Stimulated activated CD8-positive, alpha-beta memory T cell treated with anti-CD3 and anti-CD28 coated beads, Interleukin-7, amount 100 ng/mL, for 1 hour (primary cell): ENCODE measurements at places on chromosomes 13 and 19.

- no peak for DNase-seq
Observed at GRCh38 chr19:29552454-29553280, 26.9 kb downstream of the VSTM2B start.

GRCh38 chr13:45870232-45870631 lies 18.7 kb upstream of the SIAH3 start:
- no peak for DNase-seq

DNA sequence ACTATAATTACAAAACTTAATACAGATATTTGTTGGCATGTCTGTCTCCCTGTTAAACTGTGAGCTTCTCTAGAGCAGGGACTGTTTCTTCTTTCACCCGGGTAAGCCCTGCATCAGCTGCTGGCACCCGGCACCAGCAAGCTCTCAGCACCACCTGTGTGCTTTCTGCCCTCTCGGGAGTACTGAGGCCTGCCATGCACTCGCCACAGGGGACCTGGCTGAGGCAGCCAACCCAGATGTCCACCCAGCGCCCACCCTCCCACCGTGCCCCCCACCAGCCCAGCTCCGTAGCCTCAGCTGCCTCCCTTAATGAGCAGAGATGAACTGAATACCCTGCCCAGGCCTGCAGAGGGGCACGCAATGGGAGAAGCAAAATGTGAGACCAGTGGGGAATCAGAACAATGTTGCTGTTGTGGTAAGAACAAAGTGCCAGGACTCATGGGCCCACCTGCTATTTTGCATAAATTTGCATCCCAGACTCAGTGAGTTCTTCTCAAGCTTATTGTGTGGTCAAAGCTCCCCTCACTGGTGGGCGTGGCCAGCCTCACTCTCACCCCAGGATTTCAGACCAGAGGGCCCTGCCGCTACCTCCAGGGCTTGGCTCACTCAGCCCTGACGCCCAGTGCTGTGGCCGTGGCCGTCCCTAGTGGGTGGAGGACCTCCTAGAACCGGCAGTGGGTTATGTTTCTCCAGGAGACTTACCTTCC lies 14.6 kb upstream of the SERPINE3 start:
- DNase-seq = no peak

DNA sequence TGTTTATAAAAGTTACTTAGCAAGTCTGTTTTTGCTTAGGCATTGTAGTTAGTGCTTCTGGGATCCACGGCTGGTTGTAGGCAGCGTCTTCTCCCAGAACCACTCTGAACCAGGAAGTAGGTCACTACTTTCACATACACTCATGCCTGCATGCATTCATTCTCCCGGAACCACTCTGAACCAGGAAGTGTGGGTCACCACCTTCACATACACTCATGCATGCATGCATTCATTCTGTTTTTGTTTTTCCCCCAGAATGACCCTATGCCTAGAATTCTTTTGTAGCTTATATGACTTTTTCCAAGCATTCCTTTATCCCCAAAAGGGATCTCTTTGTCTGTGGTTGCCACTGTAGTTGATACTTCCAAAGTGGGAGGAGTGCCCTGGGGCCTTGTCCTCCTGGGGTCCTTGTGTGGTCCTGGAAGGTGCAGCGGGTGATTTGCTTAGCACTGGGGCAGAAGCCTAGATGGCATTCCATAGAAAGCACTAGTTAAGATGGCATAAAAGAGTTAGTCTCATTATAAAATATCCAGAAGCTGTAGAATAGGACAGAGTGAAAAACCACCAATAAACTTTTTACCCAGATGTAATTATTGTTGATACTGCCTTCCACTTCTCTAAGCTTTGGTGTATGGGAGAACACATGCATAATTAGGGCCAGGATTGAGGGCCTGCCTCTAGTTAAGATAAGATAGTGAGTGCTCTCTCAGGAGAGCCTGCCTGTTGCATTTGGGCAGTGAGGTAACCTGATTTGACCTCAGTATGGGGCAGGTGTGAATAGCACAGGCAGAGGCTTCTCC lies 68.6 kb upstream of the TEX29 start:
- DNase-seq = no peak

DNA sequence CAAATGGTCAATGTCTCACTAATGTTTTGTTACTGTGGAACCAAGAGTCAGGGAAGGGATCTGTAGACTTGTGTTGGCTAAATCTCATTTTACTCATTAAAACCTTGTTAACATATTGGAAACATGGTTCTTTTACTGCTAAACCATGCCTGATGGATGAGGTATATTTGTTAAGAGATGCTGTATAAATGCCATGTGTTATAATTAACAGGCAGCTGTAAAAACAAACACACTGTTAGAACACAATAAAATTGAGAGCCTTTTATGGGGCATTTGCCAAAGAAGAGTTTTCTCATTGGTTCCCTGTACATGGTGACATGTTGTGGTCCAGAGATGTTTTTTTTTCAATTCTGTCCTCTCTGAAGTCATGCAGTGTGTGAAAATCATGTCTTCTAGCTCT lies 121.9 kb downstream of the ESD start:
- DNase-seq = no peak

GRCh38 chr19:39083983-39084731 lies at the start of gene ACP7:
ACP7 (plus strand) TSS chr19:39084368; CDS start chr19:39085270, 902 bp downstream.
- DNase-seq = no peak

GRCh38 chr13:112561478-112561877 lies 26.5 kb downstream of the TUBGCP3 start:
- DNase-seq = no peak

DNA sequence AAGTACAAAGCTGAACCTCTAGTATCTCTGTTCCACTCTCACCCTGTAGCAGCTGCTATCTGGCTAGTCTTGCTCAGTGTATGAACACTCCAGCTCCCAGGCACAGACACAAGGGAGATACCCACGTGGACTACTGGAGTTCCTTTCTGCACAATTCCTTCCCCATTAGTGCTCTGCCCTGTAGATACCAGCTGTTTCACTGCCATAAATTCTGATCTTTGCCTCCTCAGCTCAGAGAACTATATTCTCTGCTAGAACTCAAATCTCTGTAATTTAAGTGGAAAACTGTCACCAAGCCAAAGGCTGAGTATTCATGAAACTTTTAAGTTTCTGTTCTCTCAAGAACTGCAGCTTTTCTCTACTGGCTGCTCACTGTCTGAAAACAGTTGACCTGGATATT lies 273.7 kb downstream of the DIAPH3 start:
- no peak for DNase-seq

GRCh38 chr13:49569993-49570689 lies 15.2 kb downstream of the RCBTB1 start:
- no peak for DNase-seq

- no peak for DNase-seq
Observed at GRCh38 chr13:27347211-27347772, 76.7 kb downstream of the RASL11A start.

- DNase-seq = no peak
Observed at GRCh38 chr19:41746593-41747227, 8.6 kb upstream of the CEACAM6 start.

- no peak for DNase-seq
Observed at GRCh38 chr19:49020931-49021895, 2.9 kb downstream of the CGB3 start.

DNA sequence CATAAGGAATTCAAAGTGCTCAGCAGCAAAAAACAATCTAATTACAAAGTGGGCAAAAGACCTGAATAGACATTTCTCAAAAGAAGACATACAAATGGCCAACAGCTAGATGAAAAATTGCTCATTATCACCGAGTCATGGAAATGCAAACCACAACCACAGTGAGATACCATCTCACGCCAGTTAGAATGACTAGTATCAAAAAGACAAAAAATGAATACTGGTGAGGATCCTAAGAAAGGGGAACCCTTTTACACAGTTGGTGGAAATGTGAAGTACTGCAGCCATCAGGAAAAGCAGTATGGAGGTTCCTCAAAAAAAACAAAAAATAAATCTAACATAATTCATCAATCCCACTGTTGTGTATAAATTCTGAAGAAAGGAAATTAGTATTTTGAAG lies 1206.1 kb downstream of the EFNB2 start:
- DNase-seq = no peak

- DNase-seq = no peak
Observed at GRCh38 chr19:23716792-23717191, 29.8 kb upstream of the ZNF675 start.

DNA sequence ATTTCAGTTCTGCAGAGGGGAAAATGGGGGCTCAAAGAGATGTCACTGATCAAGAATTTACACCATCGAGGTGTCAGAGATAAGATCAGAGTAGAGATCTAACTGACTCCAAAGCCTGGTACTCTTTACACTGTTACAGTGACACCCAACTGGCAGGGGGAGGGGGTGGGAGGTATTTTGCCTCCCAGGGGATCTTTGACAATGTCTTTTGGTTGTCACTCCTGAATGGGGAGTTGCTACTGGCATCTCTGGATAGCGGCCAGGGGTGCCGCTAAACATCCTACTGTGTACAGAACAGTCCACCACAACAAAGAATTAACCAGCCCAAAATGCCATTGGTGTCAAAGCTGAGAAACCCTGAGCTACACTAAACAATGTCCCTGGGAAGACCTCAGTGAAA lies 3.1 kb downstream of the FPR3 start:
- DNase-seq = no peak

GRCh38 chr13:113514847-113515246 lies 24.3 kb upstream of the DCUN1D2 start:
- no peak for DNase-seq

- no peak for DNase-seq
Observed at GRCh38 chr19:51246164-51246552, 4.7 kb upstream of the SIGLECL1 start.

DNA sequence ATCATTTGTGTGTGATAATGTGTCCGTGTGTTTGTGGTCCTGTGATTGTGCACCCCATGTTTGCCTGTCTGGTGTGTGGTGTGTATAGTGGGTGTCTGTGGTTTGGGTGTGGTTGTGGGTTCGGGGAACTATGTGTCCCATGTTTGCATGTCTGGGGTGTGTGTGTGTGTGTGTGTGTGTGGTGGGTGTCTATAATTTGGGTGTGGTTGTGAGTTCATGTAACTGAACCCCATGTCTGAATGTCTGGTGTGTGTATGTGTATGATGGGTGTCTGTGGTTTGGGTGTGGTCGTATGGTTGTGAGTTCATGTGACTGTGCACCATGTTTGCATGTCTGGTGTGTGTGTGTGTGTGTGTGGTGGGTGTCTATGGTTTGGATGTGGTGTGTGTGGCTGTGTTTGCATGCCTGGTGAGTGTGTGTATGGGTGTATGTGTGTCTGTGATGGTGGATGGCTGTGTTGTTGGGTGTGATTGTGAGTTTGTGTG lies 11.1 kb upstream of the NFIX start:
- DNase-seq = no peak
